ENCODE measurements at places on chromosomes 7 and 10. TPM values are rescaled to one million over a fixed set of nuclear protein-coding genes. Genes with fewer than 3 reads are reported as not detected.

GRCh38 chr10:4333459-4333894 is 492.5 kb upstream of the AKR1E2 start:
- DNase-seq = no peak

GRCh38 chr7:50822110-50822509 is 39.4 kb upstream of the GRB10 start:
- no peak for DNase-seq

GRCh38 chr10:74000892-74001669 is 3.2 kb downstream of the VCL start:
- no peak for DNase-seq

DNA sequence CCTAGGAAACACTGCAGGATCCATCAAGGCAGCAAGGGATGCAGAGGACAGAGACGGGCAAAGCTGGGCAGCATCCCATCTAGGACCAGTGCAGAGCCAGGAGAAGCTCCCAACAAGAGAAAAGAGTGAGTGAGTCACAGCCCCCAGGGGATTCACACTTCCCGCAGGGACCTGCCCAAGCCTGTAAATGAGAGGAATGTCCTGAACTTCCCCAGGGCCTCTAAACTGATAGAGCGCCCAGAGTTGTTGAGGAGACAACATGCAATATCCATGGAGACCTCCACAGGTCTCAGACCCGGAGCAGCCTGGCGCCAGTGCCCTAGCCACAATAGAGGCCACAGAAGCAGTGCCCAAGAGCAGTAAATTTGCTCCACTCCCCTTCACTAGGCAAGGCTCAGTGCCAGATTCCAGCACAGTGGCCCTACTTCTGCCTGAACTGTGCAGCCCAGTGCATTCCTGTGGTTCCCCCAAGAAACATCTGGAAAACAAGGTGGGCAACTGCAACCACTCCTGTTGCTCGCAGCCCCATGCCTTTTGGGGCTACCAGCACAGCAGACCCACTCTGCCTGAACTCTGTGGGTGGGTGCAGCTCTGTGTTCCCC is 567.5 kb downstream of the POM121L12 start:
- no peak for DNase-seq

GRCh38 chr7:126541406-126541805 is 711.3 kb downstream of the GRM8 start:
- no peak for DNase-seq

GRCh38 chr10:96716390-96716789 is 3.9 kb downstream of the PIK3AP1 start:
- no peak for DNase-seq

- DNase-seq = no peak
These were observed 476.5 kb downstream of the CALN1 start for GRCh38 chr7:71935674-71936073.

DNA sequence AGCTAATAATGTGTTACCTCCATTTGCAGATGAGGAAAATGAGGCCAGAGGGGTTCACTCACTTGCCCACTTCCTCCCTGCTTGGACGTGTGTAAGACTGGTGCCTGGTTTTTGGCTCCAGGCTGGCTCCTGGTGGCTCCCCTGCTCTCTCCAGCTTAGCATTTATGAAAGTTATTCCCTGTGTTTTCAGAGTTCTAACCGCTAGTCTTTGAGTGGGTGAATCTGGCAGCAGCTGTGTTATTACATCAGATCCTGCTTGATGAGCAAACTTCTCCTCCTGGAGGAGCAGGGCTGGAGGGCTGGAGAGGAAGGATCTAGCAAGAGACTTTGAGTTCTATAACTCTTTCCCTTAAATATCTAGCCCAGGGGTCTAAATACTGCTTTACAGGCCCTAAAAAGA is 80.9 kb upstream of the AGBL3 start:
- DNase-seq = no peak

GRCh38 chr7:38674513-38674912 is 43.3 kb upstream of the AMPH start:
- no peak for DNase-seq

GRCh38 chr10:48487244-48487643 is 117.6 kb downstream of the ARHGAP22 start:
- DNase-seq = no peak

GRCh38 chr7:46146454-46147255 is 225.6 kb upstream of the IGFBP3 start:
- no peak for DNase-seq

- no peak for DNase-seq
These were observed 5.5 kb downstream of the SKIDA1 start for GRCh38 chr10:21519941-21520436.

- DNase-seq = no peak
These were observed 31.3 kb upstream of the KIAA1217 start for GRCh38 chr10:24177636-24178035.

GRCh38 chr7:154750353-154750801 is 252.5 kb downstream of the PAXIP1 start:
- no peak for DNase-seq

DNA sequence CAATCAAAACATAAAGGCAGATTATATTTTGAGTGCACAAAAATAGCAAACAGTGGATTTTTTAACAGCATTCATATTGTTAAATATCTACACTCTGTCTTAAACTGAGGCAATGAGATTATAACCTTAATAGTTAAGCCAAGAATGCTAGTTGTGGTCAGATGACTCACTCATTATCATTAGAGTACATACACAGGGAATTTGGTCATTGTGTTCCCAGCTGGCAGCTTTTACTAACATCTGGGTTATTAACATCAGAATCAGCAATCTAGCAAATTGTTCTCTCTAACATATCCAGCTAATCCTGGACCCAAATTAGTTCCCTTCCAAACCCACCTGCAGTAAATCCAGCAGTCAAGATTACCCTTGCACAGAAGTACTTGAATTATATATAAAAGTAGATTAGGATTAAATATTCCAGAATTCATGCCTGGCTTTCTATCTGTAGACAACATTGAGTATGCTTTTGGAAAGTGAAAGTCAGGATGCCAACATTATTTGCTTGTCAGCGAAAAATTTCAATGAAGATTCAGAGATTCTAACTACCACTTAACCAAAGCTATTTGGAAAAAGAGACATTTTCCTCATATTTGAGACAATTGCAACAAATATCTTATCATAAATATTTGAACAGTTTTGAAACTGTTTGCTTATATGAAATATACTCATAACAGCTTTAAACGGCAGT is 1035.6 kb upstream of the PHF14 start:
- no peak for DNase-seq

DNA sequence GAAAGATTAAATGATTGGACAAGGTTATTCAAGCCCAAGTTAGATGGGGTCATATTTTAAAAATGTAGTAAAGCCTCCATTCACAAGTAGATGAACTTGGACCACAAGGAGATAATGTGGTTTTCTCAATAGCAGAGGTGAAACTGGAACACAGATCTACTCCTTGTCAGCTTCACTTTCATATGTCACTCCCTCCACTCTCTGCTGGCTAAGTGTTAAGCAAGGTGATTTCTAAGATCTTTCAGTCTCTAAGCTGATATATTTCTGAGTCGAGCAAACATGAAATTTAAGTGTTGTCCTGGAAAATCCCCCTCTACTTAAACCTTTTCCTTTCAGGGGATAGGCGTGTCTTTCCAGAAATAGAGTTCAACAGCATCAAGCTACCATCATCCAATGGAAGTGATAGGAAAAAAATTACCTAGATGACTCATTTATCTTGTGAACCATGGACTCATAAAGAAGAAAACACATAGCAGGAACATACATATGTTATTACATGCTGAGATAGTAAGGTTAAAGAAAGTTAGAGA is 275.0 kb downstream of the PTEN start:
- DNase-seq = no peak

DNA sequence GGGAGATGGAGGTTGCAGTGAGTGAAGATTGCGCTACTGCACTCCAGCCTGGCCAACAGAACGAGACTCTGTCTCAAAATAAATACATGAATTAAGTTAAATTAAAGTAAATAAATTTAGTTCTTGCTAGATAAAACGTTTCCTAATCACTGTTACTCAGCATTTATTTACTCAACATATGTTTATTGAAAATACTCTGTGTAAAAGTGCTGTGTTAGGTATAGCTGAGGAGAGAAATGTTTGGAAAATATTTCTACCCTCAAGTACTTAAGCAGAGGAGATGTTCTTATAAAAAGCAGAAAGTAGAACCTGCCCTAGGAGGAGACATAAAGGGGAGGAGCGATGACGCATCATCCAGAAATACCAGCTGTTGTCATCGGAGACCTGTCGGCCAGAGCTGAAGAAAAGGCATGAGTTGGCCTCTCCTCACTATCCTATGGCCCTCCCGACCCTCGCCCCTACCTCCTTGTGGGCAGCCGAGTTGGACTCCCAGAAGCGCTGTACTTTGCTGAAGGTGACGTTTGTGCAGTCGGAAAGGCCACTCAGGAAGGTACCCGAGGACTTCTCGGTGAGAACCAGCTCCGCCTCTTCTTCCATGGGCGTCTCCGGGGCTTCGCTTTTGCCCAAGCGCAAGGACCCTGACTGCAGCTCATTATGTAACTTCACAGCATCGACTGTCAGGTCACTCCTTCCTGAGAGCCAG is 1.1 kb downstream of the RRP12 start:
- peak; percentile 41 for DNase-seq

- DNase-seq = no peak
These were observed 536.8 kb upstream of the DPP6 start for GRCh38 chr7:153515359-153515758.

The RBP3 gene
- not detected for total RNA-seq

The C10orf105 gene
- 0.18 TPM for total RNA-seq

The KEL gene
- total RNA-seq = not detected

The CHST15 gene
- 0.11 TPM for total RNA-seq

The FOXI2 gene
- not detected for total RNA-seq

The OR13A1 gene
- total RNA-seq = not detected

The DYNC1I1 gene
- total RNA-seq = not detected

The PNLIPRP1 gene
- 1.0 TPM for total RNA-seq

The SLC16A12 gene
- total RNA-seq = not detected

The MPP7 gene
- 2.9 TPM for total RNA-seq

The KNDC1 gene
- 0.05 TPM for total RNA-seq

The C10orf53 gene
- not detected for total RNA-seq

Measured in activated T-cell treated with anti-CD3 and anti-CD28 coated beads, Interleukin-2, amount 50 U/mL, for 4 hours (primary cell).